ENCODE measurements at places on chromosomes 16 and 17. TPM values are rescaled to one million over a fixed set of nuclear protein-coding genes. Genes with fewer than 3 reads are reported as not detected.

GRCh38 chr16:79765431-79765830, 164.9 kb upstream of the MAF start:
- no peak for DNase-seq

GRCh38 chr16:154217-155030, 2.0 kb downstream of the HBZ start:
- DNase-seq, result no peak

KRT40 gene
- not detected for polyA plus RNA-seq

DNA sequence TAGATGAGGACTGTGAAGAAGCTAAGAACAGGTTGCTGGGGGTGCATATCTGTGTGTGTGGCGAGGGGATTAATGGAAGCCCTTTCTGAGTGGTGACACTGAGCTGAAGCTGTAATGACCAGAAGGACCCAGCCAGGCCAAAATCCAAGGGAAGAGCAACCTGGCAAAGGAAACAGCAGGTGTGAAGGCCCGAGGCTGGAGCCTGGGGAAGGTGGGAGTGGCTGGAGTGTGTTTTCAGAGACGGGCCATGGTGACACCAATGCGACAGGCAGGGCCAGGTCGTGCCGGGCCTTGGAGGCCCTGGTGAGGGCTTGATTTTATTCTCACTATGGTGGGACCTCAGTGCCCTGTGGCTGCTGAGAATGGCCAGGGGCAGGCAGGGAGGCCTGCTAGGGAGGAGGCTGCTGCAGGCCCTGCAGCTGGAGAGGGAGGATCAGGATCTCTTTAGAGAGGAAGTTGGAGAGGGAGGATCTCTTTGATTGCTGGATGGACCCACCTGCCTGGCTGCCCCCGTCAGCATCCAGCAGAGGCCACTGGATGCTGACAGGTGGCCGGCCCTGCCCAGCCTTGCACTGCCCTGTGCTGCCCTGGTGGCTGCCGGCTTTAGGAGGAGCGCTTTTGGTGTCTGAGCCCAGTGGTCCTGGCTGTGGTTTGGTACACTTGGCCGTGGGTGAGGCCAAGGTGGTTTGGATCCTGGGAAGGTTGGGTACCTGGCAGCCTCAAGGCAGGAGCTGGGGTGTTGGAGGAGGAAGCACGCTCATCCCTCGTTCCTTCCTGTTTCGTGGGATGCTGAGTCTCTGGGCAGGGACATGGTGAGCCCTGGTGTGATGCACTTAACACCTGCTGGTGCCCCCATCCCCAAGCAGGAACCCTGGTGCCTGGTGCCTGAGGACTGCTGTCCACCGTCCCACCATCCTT, 188.3 kb downstream of the SEC14L1 start:
- DNase-seq, result no peak

- no peak for DNase-seq
These were observed 115.3 kb downstream of the CEP112 start for GRCh38 chr17:66076546-66077190.

TEKT3 gene
- polyA plus RNA-seq, result 1.4 TPM

KRTAP4-5 gene
- polyA plus RNA-seq, result not detected

DNA sequence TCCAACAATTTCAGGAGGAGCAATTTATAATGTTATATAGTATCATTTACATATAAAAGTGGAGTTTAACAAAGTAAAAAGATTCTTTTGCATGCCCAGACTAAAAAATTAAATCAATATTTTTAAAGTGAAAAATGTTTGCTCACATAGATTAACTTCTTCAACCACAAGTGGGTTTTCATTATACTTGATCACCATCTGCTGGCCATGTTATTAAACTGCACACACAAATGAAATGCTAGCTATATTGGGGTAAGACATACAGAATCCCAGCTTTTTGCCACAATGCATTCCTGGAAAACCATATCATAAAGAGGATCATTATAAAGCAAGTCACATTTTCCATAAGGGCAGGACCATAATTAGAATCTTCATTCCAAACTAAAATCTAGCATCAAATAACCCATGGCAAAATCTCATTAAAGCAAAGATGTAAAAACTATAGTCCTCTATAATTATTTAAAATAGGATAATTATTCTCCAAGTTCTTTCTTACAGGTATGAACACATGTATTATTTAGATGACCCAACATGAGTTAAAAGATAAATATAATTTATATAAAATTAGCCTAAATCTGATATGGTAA, 26.3 kb downstream of the CEP112 start:
- DNase-seq, result peak; percentile 32

TGFB1I1 gene
- 41.8 TPM for polyA plus RNA-seq

DNA sequence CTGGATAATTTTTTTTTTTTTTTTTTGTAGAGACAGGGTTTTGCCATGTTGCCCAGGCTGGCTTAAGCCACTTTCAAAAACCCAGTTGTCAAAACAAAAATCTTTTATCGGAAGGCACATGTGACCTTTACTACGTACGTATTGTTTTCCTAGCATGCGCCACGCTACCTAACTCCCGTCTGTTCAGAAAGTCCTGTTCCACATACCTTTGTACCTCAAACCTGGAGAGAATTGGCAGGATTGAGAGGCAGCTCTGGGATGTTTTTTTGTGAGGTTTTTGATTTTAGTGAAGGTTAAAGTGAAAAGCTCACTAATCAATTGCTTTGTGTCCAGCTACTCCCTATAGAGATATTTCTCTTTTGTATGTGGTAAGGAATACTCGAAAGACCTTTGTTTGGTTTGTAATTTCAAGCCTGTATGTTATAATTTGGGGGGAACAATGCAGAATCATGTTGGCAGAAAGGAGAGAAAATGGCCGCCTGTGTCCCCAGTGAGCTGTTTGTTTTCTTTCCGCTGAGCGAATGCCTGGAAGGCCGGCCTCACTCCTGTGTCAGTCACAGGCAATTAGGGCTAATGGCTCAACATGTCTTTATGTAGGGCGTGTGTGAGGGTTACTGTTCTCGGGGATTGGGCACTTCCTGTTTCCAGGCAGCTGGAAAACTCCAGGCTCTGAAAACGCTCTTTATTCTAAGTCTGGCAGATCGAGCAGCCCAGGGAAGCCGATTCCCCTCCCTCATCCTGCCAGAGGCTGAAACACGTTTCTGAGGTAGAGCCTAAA, 60.8 kb upstream of the CLEC18A start:
- peak; percentile 69 for DNase-seq

GRCh38 chr17:79866791-79867518, 27.7 kb upstream of the CBX4 start:
- DNase-seq, result no peak

Measured in right renal cortex interstitium (tissue), 3 donors.